Cardiac muscle cell (in vitro differentiated cells and primary cell): ENCODE measurements at places on chromosomes 2 and 18. TPM values are rescaled to one million over a fixed set of nuclear protein-coding genes. Genes with fewer than 3 reads are reported as not detected.

Gene LINC00305
- total RNA-seq = 0.21 TPM in 1 of 2 replicates, not detected in the other

GRCh38 chr18:48781163-48781987 is 169.4 kb downstream of the SMAD7 start:
- DNase-seq = peak; percentile 96
- H3K4me3 ChIP-seq = no peak overlapping the region
- H3K36me3 ChIP-seq = no peaks in the 10 kb centered on the region
- H3K27ac ChIP-seq = peak overlapping the region; percentile 98
- no peaks in the 10 kb centered on the region for H3K27me3 ChIP-seq

DNA sequence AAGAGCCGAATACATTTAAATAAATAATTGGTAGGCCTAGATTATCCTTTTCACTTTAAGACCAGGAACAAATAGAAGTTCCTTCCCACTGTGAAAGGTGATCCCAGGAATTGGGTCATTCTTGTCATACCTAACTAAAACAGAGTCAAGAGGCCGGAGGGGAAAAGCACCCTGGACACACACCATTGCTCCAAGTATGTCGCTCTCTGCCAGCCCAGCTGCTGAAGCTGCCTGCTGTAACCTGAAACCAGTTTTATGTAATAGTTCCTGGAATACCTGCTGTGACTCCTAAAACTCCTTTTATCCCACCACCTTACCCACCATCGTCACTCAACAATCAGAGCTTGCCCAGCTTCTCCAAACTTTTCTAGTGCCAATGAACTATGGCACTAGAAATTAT is 217.1 kb downstream of the PTPRM start:
- no peaks in the 10 kb centered on the region for H3K36me3 ChIP-seq
- H3K4me1 ChIP-seq = no peaks in the 10 kb centered on the region
- no peak overlapping the region for H3K27ac ChIP-seq

DNA sequence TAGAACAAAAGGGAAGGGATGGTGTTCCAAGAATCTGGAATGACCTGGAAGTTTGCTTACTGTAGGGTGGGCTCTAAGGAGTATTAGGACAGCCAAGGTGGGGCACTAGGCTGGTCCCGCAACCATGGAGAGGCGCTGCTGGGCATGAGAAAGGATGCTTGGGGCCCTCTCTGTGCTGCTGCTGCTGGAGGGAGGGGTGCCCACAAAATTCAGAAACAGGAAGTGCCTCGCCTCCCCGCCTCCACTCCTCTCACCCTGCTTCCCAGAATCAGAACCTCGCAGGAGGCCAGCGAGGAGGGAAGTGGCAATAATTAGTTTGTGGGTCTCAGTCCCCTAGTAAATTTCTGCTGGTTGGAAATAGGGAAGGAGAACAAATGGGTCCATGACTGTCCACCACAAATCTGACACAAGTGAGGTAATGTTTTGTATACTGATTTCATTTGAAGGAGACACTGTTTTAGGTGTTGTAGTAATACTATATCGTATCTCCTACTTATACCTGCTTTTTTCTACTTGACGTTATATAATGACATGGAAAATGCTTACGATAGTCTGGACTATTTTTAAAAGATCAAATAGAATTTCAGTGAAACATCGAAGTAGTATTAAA is 7.9 kb upstream of the PDCL3 start:
- H3K4me1 ChIP-seq = no peaks in the 10 kb centered on the region
- H3K36me3 ChIP-seq = no peaks in the 10 kb centered on the region
- no peak for DNase-seq
- H3K27me3 ChIP-seq = no peaks in the 10 kb centered on the region
- no peak overlapping the region for H3K4me3 ChIP-seq

DNA sequence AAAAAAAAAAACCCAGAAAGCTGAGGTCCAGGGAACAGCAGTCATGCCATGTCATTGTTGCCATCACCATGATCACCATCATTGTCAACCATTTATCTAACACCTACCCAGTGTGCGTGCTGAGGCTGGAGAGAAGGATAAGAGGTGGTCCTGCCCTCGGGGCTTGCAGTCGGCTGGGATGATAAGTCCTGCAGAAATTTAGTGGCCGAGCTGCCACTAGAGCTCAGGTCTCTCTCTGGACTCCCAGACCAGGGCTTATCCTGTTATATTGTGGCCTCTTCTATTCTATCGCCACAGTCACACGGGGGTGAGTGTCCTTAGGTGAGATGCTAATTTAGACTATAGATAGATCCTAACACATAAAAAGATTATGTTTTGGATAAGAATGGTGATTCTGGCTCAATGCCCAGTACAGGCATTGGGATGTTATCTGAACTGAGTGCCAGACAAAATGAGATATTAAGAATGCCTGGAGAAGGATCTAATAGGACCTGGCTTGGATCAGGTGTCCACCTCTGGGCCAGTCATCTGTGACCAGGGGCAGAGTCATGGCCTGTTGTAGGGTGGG is 43.2 kb upstream of the YWHAQ start:
- H3K27me3 ChIP-seq = no peaks in the 10 kb centered on the region
- H3K4me3 ChIP-seq = no peak overlapping the region
- no peaks in the 10 kb centered on the region for H3K36me3 ChIP-seq
- no peaks in the 10 kb centered on the region for H3K4me1 ChIP-seq
- no peak overlapping the region for H3K27ac ChIP-seq

- no peak for DNase-seq
- no peaks in the 10 kb centered on the region for H3K36me3 ChIP-seq
- no peak overlapping the region for H3K27ac ChIP-seq
- no peak overlapping the region for H3K4me3 ChIP-seq
- no peaks in the 10 kb centered on the region for H3K27me3 ChIP-seq
Observed at GRCh38 chr2:37489041-37489456, 144.6 kb downstream of the QPCT start.

DNA sequence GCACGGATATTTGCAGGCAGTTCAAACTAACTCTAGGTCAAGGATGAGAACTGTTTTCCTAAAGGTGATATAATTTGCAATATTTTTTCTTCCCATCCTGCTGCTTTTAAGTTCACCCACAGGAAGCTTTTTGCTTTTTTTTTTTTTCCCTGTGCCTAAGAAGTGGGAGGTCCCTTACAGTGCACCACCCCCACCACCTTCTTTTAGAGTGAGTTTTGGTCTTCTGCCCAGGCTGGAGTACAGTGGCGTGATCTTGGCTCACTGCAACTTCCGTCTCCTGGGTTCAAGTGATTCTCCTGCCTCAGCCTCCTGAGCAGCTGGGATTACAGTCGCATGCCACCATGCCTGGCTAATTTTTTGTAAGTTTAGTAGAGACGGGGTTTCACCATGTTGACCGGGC is 82.5 kb downstream of the KCNS3 start:
- no peak for DNase-seq
- no peaks in the 10 kb centered on the region for H3K4me1 ChIP-seq
- no peak overlapping the region for H3K4me3 ChIP-seq
- H3K36me3 ChIP-seq = no peaks in the 10 kb centered on the region

Gene KCNF1
- total RNA-seq = 1.3 and 1.4 TPM in 2 replicates

DNA sequence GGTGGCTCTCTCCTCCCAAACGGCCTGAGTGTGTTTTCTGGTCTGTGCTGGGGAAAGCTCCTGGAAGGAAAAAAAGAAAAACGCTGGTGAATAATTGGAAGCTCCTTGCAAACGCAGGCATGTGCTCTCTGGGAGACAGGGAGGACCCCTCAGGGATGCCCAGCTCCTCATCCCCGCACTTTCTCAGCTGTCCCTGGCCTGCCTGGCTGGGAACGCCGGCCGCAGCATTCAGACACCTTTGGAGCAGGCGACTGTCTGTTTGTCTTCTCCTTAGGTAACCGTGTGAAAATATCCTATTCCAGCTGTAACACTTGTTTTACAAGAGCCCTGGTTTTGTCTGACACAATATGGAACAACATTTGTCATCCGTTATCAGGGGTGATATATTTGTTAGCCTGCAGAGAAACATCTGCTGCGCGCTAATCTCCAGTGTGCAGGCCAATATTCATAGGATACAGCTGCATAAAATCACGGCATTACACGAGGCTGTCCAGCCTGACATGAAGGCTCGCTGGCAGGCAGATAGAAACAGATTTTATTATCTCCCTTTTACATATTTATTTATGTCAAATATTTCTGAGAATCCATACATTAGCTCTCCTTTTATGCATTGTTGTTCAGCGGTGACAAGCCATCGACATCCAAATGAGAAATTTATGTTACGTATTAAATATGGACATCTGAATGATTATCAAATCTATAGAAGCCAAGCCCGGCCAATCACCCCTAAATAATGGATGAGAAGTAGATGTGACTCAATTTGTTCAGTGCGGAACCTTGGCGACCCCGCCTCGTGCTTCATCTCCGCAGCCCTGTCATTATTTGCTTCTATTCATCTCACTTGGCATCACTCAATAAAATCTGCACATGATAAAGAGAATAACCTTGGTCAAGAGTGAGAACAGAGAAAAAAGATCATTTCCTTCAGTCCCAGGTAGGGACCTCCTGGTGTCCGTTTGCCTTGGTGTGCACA is 675.1 kb upstream of the SALL3 start:
- DNase-seq = no peak
- no peaks in the 10 kb centered on the region for H3K4me1 ChIP-seq
- no peak overlapping the region for H3K27ac ChIP-seq
- H3K4me3 ChIP-seq = no peak overlapping the region

DNA sequence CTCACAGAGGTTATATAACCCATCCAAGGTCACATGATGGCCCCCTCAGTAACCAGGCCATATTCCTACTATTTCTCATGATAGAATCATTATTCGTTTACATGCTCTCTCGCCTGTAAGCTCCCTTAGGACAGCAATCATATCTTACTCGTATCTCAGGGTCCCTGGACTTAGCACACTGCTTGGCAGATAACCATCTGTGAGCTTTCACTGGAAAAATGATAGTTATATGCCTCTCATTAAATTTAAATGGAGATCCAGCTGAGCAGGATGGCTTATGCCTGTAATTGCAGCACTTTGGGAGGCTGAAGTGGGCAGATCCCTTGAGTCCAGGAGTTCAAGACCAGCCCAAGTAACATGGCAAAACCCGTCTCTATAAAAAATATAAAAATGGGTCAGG is 21.9 kb downstream of the KIF3C start:
- H3K4me3 ChIP-seq = no peak overlapping the region
- no peaks in the 10 kb centered on the region for H3K36me3 ChIP-seq
- no peak overlapping the region for H3K27ac ChIP-seq
- peaks cover 5% of the 10 kb centered on the region for H3K27me3 ChIP-seq

DNA sequence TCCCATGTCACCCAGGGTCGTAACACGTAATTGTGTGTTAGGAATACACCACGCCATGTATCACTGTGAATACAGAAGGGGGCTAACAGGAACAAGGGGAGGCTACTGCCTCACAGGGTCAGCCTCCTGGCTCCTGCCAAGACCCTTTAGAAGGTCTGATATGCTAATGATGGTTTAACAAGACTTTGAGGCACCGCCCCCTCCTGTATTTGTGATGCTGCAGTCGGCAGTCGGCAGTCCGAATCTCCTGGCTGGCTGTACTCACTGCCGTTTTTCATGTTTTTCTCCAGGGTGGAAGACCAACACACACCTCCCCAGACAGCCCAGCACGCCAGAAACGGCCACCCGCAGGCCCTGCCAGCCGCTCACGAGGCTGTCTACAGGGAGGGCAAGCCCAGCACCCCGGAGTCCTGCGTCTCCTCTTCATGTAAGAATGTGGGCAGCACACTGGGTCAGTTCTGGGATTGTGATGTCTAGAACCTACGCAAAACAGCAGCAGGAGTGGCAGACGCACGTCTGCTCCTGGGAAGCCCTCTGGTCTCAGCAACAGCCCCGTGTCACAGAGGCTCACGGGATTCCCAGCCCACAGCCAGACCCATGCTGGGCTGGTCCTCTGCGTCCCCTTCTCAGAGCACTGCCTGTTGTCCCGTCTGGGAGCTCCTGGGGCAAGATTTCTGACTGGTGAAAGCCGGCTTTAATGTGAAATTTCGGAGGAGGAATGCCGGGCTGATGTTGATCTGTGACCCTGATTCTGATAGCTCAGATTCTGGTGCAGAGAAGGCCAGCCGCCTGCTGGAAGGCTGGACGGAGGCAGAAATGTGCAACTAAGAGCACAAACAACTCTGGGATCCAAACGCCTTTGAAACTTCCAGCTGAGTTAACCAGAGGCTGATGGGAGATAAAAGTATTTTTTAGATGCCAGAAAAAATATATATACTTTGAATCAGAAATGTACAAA is 39.7 kb upstream of the B3GNT7 start:
- no peak overlapping the region for H3K27ac ChIP-seq
- no peaks in the 10 kb centered on the region for H3K36me3 ChIP-seq

DNA sequence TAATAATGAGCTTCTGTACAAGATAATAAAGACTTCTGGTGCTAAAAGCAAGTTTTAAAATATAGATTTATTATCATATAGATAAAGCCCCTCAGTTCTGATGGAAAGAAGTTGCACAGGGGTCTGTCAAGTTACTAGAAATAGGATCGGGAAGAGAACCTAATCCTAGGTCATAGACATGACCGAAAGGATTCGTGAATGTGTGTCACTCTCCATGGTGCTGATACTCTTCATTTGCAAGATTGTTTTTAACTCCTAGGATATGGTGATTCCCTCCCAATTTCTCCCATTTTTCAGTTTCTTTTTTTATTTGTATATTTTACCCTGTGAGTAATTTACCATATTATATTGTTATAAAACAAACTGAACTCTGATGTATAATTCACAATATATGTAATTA is 58.9 kb upstream of the CTNNA2 start:
- H3K27ac ChIP-seq = no peak overlapping the region
- no peak overlapping the region for H3K4me3 ChIP-seq
- H3K4me1 ChIP-seq = no peaks in the 10 kb centered on the region
- no peaks in the 10 kb centered on the region for H3K36me3 ChIP-seq
- DNase-seq = no peak
- no peaks in the 10 kb centered on the region for H3K27me3 ChIP-seq

GRCh38 chr18:61333746-61334490 is 688 bp downstream of the CDH20 start:
- peak overlapping the region; percentile 45 for H3K4me3 ChIP-seq
- H3K36me3 ChIP-seq = no peaks in the 10 kb centered on the region
- DNase-seq = peak; percentile 51
- H3K4me1 ChIP-seq = no peaks in the 10 kb centered on the region
- H3K27me3 ChIP-seq = peaks cover 34% of the 10 kb centered on the region

GRCh38 chr2:224162122-224162521 is 123.0 kb upstream of the SERPINE2 start:
- H3K4me3 ChIP-seq = no peak overlapping the region
- H3K27ac ChIP-seq = no peak overlapping the region
- DNase-seq = no peak
- H3K36me3 ChIP-seq = no peaks in the 10 kb centered on the region
- no peaks in the 10 kb centered on the region for H3K4me1 ChIP-seq
- no peaks in the 10 kb centered on the region for H3K27me3 ChIP-seq
